NCI-H2107 (cell line): ENCODE measurements at places on chromosomes 1 and 21.

DNA sequence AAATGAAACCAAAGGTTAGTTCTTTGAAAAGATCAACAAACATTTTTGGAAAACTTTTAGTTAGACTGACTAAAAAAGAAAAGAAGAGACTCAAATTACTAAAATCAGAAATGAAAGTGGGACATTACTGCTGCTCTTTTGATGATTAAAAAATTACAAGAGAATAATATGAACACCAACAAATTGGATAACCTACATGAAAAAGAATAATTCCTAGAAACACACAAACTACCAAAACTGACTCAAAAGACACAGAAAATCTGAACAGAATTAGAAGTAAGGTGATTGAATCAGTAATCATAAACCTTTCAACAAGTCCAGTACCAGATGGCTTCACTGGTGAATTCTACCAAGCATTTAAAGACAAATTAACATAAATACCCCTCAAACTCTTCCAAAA, 5.6 kb downstream of the KIFAP3 start:
- no peak for DNase-seq

DNA sequence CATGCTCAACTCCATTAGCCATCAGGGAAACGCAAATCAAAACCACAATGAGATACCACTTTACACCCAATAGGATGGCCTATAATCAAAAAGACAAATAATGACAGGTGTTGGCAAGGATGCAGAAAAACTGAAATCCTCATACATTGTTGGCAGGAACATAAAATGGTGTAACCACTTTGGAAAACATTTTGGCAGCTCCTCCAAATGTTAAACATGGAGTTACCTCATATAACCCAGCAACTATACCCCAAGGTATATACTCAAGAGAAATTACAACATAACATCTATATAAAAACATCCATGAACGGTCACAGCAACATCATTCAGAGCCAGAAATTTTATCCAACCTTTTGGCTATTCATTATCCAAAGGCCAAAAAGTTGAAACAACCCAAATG, 11.6 kb downstream of the EIF4G3 start:
- no peak for DNase-seq

DNA sequence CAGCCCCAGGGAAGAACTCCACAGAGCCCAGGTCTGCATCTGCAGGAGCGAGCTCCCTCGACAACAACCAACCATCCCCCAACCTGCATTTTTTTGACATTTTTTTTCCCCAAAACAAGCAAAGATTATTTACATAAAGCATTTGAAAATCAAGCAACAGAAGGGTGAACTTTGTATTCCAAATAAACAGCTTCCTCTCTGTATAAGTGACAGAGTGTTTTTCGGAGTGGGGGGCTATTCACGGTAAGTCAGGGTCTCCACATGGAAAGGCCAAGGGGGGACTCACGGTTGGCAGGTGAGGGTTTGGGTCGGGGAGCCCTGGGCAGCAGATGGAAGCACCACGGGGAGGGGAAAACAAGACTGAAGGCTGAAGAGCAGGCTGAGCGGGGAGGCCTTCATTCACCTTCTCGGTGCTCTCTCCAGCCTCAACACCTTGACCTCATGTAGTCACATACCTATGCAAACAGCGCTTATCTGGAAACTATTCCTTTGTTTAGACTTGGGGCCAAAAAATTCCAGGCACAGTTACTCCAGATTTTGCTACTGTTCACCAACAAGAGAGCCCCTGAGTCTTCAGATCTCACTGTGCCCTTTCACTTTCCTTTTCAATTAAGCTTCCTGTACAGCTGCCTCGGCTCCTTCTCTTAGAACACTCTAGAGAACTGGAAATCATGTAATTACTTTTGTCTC, 27.6 kb downstream of the C2CD2 start:
- DNase-seq: peak; percentile 20

DNA sequence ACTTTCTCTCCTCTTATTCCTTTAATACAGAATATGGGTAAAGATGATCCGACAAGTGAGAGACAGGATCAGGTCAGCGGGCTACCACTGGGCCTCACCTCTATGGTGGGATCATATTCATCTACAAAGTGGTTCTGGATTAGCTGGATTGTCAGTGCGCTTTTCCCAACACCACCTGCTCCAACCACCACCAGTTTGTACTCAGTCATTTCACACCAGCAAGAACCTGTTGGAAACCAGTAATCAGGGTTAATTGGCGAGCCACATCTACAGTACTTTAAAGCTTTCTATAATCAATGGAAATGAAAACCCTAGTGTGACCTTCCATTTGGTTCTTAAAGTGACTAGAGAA, 643 bp downstream of the NRAS start:
- no peak for DNase-seq
